NCI-H187 (cell line): ENCODE measurements at places on chromosomes 5 and 9.

DNA sequence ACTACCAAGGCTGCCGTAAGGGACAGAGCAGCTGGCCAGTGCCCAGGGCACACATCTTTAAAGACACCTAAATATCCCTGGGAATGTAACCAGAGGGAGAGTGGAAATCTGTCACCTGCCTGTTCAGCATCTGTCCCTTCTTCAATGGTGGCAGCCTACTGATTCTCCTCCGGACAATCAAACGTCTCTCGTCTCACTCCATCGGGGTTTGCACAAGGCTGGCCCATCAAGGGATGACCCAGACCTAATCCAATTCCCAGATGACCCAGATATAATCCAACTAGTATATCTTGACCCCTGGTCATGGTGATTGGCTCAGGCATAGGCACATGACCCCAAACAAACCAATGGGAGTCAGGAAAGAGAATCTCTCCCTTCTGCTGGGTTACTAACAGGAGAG lies 93.5 kb downstream of the HRH2 start:
- no peak for DNase-seq

- DNase-seq = no peak
Measured at GRCh38 chr5:77733130-77733529, 43.0 kb downstream of the TBCA start.

DNA sequence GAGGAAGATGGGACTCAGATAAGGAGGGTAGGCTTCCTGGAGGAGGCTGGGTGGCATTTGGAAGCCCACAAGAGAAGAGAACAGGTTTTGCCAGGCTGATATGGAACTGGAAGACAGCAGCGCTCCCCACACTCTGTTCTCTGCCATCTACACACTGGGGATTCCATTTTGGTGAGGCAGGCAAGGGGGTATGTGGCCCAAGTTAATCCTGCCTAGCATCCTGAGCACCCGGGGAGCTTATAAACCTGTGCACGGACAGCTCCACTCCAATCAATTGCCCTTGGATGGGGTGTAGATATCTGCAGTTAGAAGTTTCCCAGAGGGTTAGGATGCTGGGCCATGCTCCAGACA lies 158.8 kb downstream of the MACROH2A1 start:
- DNase-seq = no peak

DNA sequence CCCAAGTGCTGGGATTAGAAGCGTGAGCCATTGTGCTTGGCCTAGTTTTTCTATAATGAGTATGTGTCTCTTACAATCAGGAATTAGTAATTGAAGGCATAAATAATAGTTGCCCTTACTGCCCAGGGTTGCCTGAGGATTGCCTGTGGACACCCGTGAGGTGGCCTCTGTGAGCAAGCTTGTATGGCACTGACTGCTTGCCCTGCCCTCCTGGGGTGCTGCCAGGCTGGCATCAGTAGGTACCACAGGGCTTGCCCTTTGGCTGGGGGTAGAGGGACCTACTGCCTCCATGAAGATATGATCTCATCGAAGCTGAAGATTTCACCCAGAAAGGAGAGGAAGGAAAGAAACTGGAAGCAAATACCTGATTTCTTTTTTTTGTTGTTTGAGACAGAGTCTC lies 23.8 kb upstream of the PHF19 start:
- no peak for DNase-seq

- DNase-seq = no peak
Measured at GRCh38 chr9:84499969-84500582, 159.5 kb upstream of the SLC28A3 start.

DNA sequence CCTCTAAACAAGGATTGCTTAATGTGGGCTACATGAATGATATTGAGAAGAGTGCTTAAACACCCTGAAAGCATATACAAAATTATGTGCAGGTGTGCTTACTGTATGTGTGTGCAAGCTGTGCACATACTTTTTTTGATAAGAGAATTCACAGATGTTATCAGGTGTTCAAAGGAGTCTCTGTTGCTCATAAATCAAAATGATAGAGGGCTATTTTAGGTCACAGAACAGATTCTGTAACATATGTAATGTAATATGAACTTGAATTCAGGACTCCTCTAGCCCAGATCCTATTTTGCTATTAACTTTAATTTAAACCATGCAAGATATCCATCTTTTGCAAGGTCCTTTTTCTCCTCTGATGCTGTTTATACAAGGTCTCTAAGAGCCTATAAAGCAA lies 38.2 kb downstream of the CCDC192 start:
- DNase-seq = no peak

- DNase-seq = no peak
Measured at GRCh38 chr5:172380987-172381643, 73.2 kb downstream of the SH3PXD2B start.

GRCh38 chr5:4370218-4370617 lies 769.9 kb upstream of the ADAMTS16 start:
- no peak for DNase-seq

GRCh38 chr5:124262991-124263571 lies 483.4 kb downstream of the ZNF608 start:
- no peak for DNase-seq

DNA sequence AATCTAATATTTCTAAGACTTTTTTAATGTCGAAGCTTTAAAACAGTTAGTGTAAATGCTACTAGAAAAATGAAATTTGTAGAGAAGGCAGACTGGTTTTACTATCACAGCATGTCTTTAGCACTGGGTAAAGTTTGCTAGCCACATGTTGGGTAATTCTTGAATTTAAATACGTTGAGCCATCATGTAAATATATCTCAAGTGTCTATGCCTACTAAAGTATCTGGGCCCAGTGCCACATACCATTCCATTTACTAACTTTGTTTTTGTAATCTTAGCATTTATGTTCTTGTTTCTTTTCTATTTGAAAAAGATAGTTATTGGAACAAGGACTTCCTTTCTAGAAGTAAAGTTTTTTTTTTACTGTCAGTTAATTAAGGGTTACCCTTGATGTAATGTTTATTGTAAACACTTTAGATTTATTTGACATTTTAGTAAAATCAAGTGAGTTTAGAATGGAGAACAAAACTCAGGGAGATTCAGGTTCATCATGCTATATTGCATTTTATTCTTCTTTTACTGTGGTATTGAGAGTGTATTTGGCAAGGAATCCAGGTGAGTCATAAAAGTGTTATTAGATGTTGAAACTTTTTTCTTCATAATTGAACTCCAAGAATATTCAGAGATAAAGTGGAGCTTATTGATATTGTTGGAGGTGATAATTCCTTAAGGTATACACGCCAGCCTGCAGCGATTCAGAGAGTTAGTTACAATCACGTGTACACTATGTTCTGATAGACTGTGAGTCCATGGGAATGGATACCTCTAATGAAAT lies 182.4 kb downstream of the CCDC171 start:
- DNase-seq = no peak

- no peak for DNase-seq
Measured at GRCh38 chr5:56692359-56693219, 122.8 kb upstream of the MAP3K1 start.

DNA sequence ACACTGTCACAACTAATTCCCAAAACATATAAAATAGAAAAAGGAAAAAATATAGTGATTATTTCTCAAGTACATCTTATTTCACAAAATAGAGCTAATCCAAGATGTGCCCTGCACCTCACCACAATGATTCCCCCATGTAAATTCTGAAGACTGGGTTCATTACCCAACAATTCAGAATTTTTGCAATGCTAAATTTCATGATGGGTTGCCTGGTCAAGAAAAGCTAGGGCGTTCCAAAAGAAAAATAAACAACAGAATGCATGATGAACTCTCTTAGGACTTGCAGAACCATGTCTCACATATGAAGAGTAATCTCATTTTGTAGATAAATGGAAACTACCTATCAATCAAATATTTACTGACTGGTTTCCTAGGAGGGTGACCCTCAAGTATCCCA lies 259.6 kb upstream of the NFIL3 start:
- no peak for DNase-seq

DNA sequence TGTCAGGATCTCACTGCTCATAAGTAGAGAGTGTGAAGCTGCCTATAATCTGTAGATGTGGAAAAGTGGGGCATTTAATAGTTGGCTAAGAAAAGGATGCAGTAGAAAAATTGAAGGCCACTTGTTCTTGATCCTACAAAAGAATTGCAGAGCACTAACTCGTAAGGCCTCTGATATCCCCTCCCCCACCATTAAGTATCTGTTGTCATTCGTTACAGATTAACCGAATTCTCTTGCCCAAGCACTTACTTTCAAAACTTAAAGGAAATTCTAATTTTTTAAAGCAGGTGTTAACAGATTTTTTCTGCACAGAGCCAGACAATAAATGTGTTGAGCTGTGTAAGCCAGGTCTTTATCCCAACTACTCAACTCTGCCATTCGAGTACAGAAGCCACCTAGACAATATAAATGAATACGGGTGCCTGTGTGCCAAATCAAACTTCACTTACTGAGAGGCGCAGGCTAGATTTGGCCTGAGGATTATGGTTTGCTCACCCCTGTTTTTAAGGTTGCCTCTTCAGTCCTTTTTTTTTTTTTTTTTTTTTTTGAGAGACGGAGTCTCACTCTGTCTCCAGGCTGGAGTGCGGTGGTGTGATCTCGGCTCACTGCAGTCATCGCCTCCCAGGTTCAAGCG lies 234.8 kb downstream of the RFK start:
- no peak for DNase-seq

DNA sequence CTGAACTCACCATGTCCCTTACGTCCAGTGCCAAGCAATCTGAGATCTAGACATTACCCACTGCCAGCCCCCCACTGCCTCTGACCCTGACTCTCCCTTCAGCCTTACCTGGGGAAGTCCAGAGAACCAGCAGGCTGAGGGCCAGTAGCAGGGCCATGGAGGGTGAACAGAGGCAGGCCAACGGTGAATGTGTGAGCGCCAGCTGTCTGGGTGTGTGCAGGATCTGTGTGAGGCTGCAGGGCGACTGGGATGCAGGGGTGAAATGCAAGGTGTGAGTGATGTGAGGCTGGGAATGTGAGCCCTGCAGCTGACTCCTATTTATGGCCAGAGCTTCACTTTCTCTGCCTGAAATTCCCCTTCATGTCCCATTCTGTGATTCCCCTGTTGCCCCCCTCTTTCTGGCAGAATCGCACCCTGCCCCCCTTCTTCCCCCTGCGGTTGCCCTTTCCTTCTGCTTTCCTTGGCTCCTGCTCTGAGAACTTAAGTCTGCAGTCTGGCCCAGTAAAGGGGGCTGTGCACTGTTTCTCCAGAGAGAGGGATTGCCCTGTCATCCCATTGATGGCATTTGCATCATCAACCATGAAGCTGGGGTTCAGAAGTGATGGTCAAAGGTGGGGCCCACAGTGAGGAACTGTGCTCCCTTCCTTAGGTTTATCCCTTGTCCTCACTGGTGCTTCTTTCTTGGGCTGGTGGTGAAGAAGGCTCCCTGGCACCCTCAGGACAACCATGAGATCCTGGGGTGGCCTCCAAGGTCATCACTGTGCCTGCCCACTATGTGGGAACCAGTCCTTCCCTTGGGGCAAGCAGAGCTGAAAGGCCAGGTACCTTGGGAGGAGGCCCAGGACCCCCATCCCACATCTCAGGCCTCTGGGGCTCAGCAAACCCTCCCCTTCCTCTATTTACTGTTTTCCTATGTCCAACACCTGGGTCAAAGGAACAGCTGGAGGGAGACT lies at the start of gene CCL19:
Gene CCL19 (minus strand): TSS at position 294 of the 953 bp plus-strand sequence. CDS start 137 bp downstream, at position 157.
- no peak for DNase-seq

GRCh38 chr5:42666869-42667268 lies 89.7 kb upstream of the CCDC152 start:
- DNase-seq = no peak

GRCh38 chr9:72485821-72486593 lies 35.4 kb upstream of the TMC1 start:
- DNase-seq = no peak

GRCh38 chr9:76932757-76933156 lies 26.8 kb upstream of the PRUNE2 start:
- DNase-seq = no peak

DNA sequence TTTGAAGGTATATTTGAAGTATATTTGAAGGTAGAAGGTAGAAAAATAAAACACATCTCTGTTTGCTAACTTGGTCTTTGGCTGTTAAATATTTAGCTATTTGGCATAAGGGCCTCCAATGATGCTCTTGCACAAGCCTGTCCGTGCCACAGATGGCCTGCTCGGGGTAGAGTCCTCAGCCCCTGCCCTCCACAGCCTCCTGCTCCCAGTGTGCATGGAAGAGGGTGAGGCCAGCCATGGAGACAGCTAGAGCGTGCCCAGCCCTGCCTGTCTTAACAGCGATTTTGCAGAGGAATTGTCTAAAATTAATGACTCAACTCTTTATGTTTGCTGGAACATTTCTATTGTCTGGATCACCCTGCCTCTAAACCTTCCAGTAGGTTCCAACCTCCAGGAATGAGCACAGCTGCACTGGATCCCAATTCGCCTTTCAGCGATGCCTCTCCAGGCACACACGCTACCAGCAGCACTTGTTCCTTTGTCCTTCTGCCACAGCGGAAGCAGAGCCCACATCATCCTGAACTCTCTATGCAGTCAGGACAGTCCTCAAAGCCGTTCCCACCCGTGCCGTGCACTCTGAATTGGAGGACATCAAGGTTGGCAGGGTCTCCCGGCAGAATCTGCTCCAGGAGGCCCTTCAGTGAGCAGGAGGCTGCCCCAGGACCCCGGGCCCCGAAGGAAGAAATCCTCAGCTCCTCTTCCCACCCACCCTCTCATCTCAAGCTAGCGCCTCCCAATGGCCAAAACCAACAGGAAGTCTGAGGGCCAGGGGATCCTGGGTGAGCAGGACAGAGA lies 254.0 kb upstream of the IRX1 start:
- DNase-seq = no peak

DNA sequence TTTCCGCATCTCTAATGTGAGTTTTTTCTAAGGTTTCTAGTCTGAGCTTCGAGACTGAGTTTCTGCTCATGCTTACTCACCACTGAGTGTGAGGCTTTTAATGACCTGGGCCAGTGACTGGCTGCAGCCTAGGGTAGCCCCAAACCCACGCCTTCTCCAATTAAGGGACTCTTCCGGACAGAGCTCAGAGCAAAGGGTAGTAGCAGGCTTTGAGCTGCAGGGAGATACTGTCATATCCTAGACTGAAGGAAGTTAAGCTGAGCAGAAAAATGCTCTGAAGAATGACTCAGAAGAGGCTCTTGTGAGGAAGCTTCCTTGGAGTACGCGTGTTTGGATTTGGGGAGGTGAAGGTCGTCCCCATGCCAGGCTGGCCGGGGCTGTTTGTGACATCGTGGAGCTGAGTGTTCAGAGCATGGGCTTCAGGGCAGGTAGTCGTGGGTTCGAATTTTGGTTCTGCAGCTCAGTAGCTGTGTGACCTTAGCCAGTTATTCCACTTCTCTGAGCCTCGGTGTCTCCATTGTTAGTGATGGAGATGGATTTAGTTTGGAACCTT lies 3.5 kb downstream of the USP20 start:
- DNase-seq = no peak

DNA sequence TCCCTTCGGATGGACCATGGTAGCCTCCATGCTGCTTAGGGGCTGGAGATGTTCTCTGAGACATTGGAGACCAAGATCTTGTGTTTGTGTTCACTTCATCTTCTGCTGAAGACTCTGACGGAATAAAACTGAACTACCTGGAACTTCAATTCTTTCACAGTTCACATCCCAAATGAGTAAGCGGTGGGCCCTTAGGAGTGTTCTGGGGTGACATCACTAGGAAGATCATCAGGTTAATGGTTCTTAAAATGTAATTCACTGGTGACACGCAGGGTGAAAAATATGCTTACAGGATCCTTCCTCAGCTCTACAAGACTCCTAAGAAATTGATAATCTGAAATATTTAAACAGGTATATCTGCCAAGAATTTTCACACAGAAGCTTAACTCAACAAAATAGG lies 561.5 kb downstream of the SEMA5A start:
- no peak for DNase-seq
